ENCODE measurements at places on chromosomes 6 and 20.

GRCh38 chr6:103783329-103783728 is 1076.4 kb downstream of the HACE1 start:
- no peaks in the 10 kb centered on the region for H3K4me1 ChIP-seq
- no peak for DNase-seq
- no peaks in the 10 kb centered on the region for H3K27me3 ChIP-seq
- no peaks in the 10 kb centered on the region for H3K36me3 ChIP-seq

GRCh38 chr6:15551798-15552197 is 111.0 kb downstream of the DTNBP1 start:
- H3K36me3 ChIP-seq, result no peaks in the 10 kb centered on the region
- peak overlapping the region; percentile 37 for H3K27ac ChIP-seq
- no peaks in the 10 kb centered on the region for H3K27me3 ChIP-seq
- no peak for DNase-seq

DNA sequence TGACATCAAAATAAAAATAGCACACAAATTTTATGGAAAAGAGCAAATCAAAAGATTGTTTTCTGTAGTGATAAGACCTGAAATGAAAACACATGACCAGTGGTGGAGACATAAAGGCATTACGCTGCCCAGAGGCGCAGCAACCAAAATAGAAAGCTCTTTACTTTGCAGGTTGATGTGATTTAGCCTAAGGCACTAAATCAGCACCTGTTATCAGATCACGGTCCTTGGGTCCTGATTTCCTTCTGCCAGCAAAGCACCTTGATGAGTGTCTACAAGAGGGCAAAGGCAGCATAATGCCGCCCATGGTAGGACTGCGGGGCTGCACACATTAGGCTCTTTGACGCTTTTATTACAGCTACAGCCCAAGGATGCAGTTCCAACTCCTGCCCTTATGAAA is 19.3 kb upstream of the RAMACL start:
- H3K27me3 ChIP-seq, result no peaks in the 10 kb centered on the region
- DNase-seq, result no peak
- H3K4me3 ChIP-seq, result no peak overlapping the region
- no peak overlapping the region for H3K27ac ChIP-seq
- H3K36me3 ChIP-seq, result no peaks in the 10 kb centered on the region
- H3K4me1 ChIP-seq, result peaks cover 17% of the 10 kb centered on the region

- H3K27me3 ChIP-seq, result no peaks in the 10 kb centered on the region
- H3K36me3 ChIP-seq, result no peaks in the 10 kb centered on the region
- H3K4me1 ChIP-seq, result peaks cover 62% of the 10 kb centered on the region
- H3K27ac ChIP-seq, result peak overlapping the region; percentile 67
Measured at GRCh38 chr20:1489764-1490436, 1.3 kb downstream of the SIRPB2 start.

DNA sequence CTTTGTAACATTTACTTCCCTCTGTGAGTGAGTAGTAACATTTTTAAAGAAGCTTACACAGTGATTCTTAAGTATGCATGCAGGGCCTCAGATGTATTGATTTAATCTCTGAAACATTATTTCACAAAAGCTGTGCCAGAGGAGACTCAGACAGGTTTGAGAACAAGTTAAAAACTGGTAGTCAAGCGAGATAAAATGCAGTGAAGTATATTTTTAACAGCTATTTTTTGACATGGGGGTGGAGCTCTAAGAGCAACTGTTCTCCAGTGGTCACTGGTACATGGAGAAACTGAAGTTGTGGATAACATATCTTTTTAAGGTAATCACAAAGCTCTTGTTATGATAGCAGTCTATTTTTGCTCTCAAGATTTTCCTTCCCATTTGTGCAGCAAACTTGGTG is 20.4 kb downstream of the DSTN start:
- no peak for DNase-seq
- H3K27ac ChIP-seq, result no peak overlapping the region
- no peak overlapping the region for H3K4me3 ChIP-seq
- H3K4me1 ChIP-seq, result peaks cover 29% of the 10 kb centered on the region

- no peak overlapping the region for H3K27ac ChIP-seq
- H3K4me1 ChIP-seq, result no peaks in the 10 kb centered on the region
- DNase-seq, result no peak
- no peaks in the 10 kb centered on the region for H3K27me3 ChIP-seq
- no peak overlapping the region for H3K4me3 ChIP-seq
Measured at GRCh38 chr6:166266336-166266735, 41.9 kb downstream of the PRR18 start.

GRCh38 chr6:18326980-18327379 is 60.2 kb upstream of the RNF144B start:
- no peaks in the 10 kb centered on the region for H3K36me3 ChIP-seq
- no peaks in the 10 kb centered on the region for H3K27me3 ChIP-seq
- peaks cover 55% of the 10 kb centered on the region for H3K4me1 ChIP-seq
- DNase-seq, result no peak

DNA sequence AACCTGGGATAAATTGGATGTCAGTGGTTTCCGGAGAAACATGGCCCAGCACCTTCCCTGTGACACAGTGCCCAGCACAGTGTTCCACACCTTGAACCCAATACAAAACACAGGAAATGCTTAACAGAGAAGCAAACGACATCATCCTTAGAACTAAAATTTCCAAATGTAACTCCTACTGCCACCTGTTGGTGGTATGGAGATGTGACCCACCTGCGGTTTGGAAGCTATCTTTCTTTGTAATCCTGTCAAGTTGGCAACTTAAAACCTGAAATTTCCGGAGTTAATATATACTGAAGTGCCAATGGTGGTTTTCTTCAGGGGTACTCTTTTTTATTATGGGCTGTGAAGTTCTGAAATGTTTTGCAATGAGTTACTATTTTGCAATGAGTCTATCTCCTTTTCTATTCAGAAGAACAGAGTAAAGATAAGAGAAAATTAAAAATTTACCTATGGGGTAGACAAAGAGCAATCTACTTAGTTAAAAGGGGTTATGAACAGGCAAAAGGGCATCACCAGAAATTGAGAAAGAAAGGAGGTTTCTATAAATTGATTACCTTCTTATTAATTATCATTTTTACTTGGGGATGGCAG is 658.8 kb downstream of the PTPRT start:
- H3K27ac ChIP-seq, result no peak overlapping the region
- no peaks in the 10 kb centered on the region for H3K36me3 ChIP-seq
- no peaks in the 10 kb centered on the region for H3K27me3 ChIP-seq
- H3K4me1 ChIP-seq, result no peaks in the 10 kb centered on the region
- DNase-seq, result peak; percentile 44
- no peak overlapping the region for H3K4me3 ChIP-seq

- DNase-seq, result no peak
- no peak overlapping the region for H3K27ac ChIP-seq
- H3K36me3 ChIP-seq, result no peaks in the 10 kb centered on the region
- H3K4me1 ChIP-seq, result no peaks in the 10 kb centered on the region
Measured at GRCh38 chr6:12114055-12114503, 102.0 kb downstream of the HIVEP1 start.

DNA sequence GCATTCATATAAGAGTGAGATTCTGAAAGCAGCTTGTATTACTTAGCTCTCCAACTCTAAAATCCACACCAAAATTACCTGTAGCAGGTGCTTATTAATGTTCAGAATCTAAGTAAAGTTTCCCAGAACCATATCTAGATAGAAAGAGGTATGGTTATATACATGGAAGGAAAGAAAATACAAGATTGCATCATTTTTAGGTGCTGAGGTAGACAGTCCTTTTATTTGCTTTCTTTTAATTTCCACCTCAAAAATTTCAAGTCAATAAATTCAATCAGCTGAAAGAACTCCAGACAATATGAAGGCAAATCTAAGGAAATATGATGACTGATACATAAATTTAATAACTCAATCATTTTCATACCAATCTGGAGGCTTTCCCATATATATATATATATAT is 521.9 kb downstream of the PKHD1 start:
- no peak overlapping the region for H3K27ac ChIP-seq
- H3K27me3 ChIP-seq, result no peaks in the 10 kb centered on the region
- no peak for DNase-seq
- no peaks in the 10 kb centered on the region for H3K36me3 ChIP-seq
- H3K4me1 ChIP-seq, result no peaks in the 10 kb centered on the region
- H3K4me3 ChIP-seq, result no peak overlapping the region

- no peaks in the 10 kb centered on the region for H3K36me3 ChIP-seq
- H3K4me1 ChIP-seq, result no peaks in the 10 kb centered on the region
- no peaks in the 10 kb centered on the region for H3K27me3 ChIP-seq
- no peak for DNase-seq
Measured at GRCh38 chr6:548517-548916, 108.4 kb downstream of the HUS1B start.

DNA sequence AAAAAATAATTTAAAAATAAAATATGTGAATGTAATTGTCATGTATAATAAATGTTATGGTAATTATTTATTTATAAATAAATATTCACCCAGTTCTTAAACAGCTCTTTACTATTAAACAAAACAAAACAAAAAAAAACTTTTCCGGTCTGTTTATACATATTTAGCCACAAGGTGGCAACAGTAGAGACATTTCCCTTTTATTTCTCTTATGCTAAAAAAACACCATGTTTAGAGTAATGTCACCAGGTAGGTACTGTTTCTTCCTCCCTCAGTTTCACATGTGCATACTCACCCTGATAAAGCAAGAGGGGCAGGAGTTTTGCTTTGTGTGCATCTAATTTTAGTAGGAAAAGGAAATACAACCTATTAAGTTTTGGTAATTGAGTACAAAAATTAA is 610.4 kb upstream of the IMPG1 start:
- H3K27me3 ChIP-seq, result no peaks in the 10 kb centered on the region
- H3K4me3 ChIP-seq, result no peak overlapping the region
- H3K36me3 ChIP-seq, result no peaks in the 10 kb centered on the region
- no peaks in the 10 kb centered on the region for H3K4me1 ChIP-seq
- no peak overlapping the region for H3K27ac ChIP-seq
- DNase-seq, result no peak

DNA sequence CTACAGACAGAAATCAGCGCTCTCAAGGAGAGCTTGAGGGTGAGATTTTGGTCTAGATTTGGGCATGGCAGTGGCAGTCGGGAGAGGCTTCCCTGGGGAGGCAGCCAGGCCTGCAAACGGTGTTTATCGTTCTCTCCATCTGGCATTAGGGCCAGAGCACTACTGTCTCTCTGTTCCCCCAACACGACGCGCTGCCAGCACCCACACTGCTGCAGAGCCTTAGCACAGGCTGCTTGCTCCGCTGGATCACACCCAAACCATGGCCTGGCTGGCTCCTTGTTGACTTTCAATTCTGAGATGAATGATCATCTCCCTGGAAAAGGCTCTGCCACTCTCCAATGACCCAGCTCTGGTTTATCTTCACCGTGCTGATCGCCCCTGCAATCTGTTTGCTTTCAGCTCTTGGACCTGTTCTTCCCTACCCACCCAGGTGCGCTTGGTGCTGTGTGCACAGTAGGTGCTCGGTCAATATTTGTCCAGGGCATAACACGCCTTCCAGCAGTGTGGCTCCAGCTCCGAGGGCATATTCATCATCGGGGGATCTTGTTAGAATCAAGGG is 106.1 kb downstream of the TFAP2C start:
- H3K4me1 ChIP-seq, result no peaks in the 10 kb centered on the region
- no peaks in the 10 kb centered on the region for H3K36me3 ChIP-seq
- no peak overlapping the region for H3K4me3 ChIP-seq
- DNase-seq, result no peak

DNA sequence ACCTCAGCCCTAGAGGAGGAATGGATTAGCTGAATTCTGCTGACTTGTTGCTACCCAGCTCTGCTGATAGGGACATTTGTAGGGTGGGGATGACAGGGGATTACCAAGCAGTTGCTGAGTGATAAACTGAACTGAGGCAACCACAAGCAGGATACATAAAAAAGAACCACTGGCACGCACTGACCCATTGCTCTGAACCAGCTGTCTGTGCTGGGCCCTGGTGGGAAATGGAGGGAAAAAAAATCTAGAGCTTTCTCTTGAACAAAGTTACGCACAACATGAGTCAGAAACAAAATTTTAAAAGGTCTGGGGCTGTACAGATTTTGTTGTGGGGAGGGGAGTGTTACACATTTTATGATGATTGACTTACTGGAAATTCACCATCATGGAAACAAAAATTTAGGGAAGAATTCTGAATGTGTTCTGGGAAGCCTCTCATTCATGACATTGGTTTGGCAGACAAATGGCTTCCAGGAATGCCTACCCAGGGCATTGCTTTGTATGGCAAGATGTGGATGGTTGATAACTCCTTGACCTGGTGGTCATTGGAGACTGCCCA is 37.7 kb downstream of the FOXO3 start:
- DNase-seq, result no peak
- peaks cover 24% of the 10 kb centered on the region for H3K4me1 ChIP-seq
- H3K27me3 ChIP-seq, result no peaks in the 10 kb centered on the region
- H3K27ac ChIP-seq, result peak overlapping the region; percentile 44
- no peak overlapping the region for H3K4me3 ChIP-seq

GRCh38 chr6:1757131-1757530 is 147.4 kb downstream of the FOXC1 start:
- no peak overlapping the region for H3K4me3 ChIP-seq
- H3K4me1 ChIP-seq, result no peaks in the 10 kb centered on the region
- H3K27me3 ChIP-seq, result no peaks in the 10 kb centered on the region
- no peak overlapping the region for H3K27ac ChIP-seq

GRCh38 chr6:10237298-10238038 is 177.4 kb downstream of the TFAP2A start:
- H3K4me3 ChIP-seq, result no peak overlapping the region
- no peak overlapping the region for H3K27ac ChIP-seq
- no peaks in the 10 kb centered on the region for H3K4me1 ChIP-seq
- H3K27me3 ChIP-seq, result no peaks in the 10 kb centered on the region
- DNase-seq, result no peak
- H3K36me3 ChIP-seq, result no peaks in the 10 kb centered on the region

- no peak overlapping the region for H3K27ac ChIP-seq
- DNase-seq, result no peak
- no peak overlapping the region for H3K4me3 ChIP-seq
- H3K27me3 ChIP-seq, result no peaks in the 10 kb centered on the region
- no peaks in the 10 kb centered on the region for H3K4me1 ChIP-seq
- no peaks in the 10 kb centered on the region for H3K36me3 ChIP-seq
Measured at GRCh38 chr6:153065222-153065621, 62.7 kb upstream of the MTRF1L start.

GRCh38 chr20:15236812-15237211 is 899.4 kb upstream of the FLRT3 start:
- no peak for DNase-seq
- no peak overlapping the region for H3K27ac ChIP-seq
- H3K4me3 ChIP-seq, result no peak overlapping the region
- no peaks in the 10 kb centered on the region for H3K27me3 ChIP-seq
- no peaks in the 10 kb centered on the region for H3K4me1 ChIP-seq

- no peak overlapping the region for H3K4me3 ChIP-seq
- DNase-seq, result no peak
- no peak overlapping the region for H3K27ac ChIP-seq
- no peaks in the 10 kb centered on the region for H3K36me3 ChIP-seq
Measured at GRCh38 chr6:148179786-148180185, 162.9 kb upstream of the SASH1 start.

GRCh38 chr20:50589548-50590347 is 79.6 kb downstream of the PTPN1 start:
- peaks cover 21% of the 10 kb centered on the region for H3K4me1 ChIP-seq
- no peaks in the 10 kb centered on the region for H3K27me3 ChIP-seq
- H3K27ac ChIP-seq, result no peak overlapping the region
- no peak overlapping the region for H3K4me3 ChIP-seq
- no peaks in the 10 kb centered on the region for H3K36me3 ChIP-seq
